ENCODE measurements at places on chromosomes 7 and 10. TPM values are rescaled to one million over a fixed set of nuclear protein-coding genes. Genes with fewer than 3 reads are reported as not detected.

The ZNF804B gene
- not detected for total RNA-seq

The DGKI gene
- total RNA-seq: 0.47 TPM

The TFEC gene
- 2.0 TPM for total RNA-seq

The ADRA2A gene
- total RNA-seq: 0.64 TPM

The HOXA9 gene
- total RNA-seq: not detected

The PIK3CG gene
- 2.3 TPM for total RNA-seq
